Stimulated activated CD8-positive, alpha-beta memory T cell treated with anti-CD3 and anti-CD28 coated beads, Interleukin-4, amount 100 ng/mL, for 48 hours (primary cell): ENCODE measurements at places on chromosomes 4 and X.

DNA sequence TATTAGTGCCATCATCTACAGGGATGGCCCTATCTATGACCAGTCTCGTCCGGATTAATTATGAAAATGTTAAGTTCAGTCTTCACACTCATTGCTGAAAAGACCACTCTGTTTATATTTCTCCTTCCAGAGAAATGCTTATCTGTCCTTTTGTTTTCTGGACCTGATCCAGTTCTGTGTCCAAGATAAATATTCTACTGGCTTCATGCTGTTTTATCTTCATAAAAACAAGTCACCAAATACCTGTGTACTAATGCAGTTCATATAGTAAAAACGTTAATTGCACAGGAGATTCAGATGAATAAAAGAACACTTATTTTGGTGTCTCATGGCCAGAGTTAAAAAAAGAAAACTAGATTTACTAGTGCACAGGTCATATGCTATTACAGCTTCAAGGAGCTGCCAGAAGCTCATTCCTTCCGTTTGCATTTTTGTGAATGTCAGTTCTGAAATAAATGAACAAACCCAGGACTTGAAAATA, 17.3 kb downstream of the FNIP2 start:
- DNase-seq = no peak

- no peak for DNase-seq
These were observed 39.7 kb downstream of the ENPEP start for GRCh38 chr4:110515676-110516075.

GRCh38 chr4:75054078-75054477, 121.2 kb downstream of the PARM1 start:
- no peak for DNase-seq

DNA sequence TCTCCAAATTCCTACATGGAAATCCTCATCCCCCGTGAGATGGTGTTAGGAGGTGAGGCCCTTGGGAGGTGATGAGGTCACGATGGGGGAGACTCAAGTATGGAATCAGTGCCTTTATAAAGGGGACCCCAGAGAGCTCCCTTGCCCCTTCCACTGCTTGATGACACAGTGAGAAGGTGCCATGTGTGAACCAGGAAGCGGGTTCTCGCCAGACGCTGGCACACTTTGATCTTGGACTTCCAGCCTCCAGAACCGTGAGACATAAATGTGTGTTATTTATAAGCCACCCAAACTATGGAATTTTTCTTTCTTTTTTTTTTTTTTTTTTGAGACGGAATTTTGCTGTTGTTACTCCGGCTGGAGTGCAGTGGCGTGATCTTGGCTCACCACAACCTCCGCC, 237.6 kb downstream of the DHRSX start:
- DNase-seq = no peak

GRCh38 chr4:154939851-154940250, 158.8 kb downstream of the RBM46 start:
- no peak for DNase-seq

DNA sequence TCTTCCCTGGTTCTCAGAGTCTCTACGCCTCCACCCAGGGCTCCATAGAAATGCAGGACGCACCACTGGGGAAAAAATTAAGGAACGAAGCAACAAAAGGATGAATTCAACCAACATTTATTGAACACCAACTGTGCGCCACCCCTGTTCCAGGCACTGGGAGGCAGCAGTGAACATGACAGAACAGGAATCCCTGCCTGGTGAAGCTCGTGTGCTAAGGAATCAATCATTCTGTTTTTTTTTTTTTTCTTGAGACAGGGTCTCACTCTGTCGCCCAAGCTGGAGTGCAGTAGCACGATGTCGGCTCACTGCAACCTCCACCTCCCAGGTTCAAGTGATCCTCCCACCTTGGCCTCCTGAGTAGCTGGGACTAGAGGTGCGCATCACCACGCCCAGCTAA, 1.9 kb upstream of the FTSJ1 start:
- no peak for DNase-seq

GRCh38 chrX:10922159-10922558, 189.0 kb upstream of the HCCS start:
- DNase-seq = no peak

- no peak for DNase-seq
These were observed 72.5 kb downstream of the QRFPR start for GRCh38 chr4:121308328-121308663.

GRCh38 chr4:106269711-106270110, 46.3 kb downstream of the TBCK start:
- no peak for DNase-seq

- DNase-seq = no peak
These were observed 70.1 kb downstream of the PRSS12 start for GRCh38 chr4:118282692-118283091.

DNA sequence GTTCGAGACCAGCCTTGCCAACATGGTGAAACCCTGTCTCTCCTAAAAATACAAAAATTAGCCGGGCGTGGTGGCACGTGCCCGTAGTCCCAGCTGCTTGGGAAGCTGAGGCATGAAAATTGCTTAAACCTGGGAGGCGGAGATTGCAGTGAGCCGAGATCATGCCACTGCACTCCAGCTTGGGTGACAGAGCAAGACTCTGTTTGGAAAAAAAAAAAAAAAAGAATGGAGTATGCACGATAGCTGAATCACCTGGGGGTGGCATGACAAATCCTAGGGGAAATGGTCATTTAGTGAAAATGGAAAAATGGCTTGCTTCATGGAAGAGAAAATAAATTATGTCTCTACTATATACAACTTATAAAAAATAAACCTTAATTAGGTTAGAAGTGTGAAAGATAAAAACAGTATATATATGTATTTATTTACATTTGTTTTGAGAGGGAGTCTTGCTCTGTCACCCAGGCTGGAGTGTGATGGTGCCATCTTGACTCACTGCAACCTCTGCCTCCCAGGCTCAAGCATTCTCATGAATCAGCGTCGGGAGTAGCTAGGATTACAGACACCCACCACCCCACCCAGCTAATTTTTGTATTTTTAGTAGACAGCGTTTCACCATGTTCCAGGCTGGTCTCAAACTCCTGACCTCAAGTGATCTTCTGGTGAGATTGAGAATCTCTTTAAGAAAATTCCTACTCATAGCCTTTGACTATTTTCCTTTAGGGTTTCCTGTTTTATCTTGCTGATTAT, 19.3 kb upstream of the ING2 start:
- no peak for DNase-seq

DNA sequence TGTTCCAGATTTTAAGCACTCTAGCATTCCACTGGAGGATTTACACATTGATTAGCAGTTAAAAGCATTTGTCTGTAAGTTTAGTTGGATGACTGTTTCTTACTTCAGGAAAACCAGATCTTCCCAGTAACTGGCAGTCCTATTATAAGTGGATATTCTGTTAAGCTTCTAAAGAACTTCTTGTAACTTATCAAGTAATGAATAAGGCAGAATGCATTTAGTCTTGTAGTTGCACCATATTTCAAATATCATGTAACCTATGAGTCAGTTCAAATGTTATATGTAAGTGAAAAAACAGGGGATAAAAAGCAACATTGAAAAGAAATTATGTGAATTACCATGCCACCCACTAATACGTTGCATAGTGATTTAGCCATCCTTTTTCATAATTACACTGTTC, 30.2 kb upstream of the TENM3 start:
- no peak for DNase-seq

DNA sequence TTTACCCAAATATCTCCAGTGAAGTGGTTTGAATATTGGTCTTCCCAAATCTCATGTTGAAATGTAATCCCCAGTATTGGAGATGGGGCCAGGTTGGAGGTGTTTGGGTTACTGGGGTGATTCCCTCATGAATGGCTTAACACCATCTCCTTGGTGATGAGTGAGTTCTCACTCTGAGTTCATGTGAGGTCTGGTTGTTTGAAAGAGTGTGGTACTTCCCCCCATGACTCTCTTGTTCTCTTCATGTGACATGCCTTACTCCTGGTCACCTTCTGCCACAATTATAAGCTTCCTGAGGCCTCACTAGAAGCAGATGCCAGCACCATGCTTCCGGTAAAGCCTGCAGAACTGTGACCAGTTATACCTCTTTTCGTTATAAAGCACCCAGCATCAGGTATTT, 32.9 kb upstream of the OTUD4 start:
- no peak for DNase-seq

- no peak for DNase-seq
These were observed 86.4 kb upstream of the C4orf50 start for GRCh38 chr4:6104541-6105130.

DNA sequence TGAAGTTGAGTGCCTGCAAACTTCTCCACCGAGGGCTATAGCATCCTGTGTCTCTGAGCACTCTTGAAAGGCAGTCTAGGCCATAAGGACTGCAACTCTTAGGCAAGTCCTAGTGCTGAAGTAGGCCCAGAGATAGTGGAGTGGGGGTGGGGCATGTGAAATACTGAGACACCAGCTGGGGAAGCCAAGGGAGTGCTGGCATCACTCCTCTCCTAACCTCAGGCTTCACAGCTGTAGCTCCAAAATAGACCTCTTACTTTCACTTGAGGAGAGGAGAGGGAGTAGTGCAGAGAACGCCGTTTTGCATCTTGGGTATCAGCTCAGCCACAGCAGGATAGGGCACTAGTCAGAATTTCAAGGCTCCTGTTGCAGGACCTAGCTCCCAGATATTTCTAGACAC, 56.2 kb upstream of the CYSLTR1 start:
- DNase-seq = no peak

DNA sequence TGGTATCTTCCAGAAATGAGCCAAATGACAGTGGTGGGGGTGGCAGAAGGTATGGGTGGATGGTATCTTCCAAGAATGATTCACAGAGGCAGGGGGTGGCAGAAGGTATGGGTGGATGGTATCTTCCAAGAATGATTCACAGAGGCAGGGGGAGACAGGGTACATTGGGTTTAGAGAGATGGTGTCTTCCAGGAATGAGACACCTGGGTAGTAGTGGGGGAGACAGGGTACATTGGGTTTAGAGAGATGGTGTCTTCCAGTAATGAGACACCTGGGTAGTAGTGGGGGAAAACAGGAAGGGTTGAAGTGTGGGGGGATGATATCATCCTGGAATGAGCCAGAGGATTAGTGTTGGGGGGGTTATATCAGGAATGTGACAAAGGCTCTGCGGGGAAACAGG, 62.0 kb downstream of the MAOA start:
- DNase-seq = no peak

DNA sequence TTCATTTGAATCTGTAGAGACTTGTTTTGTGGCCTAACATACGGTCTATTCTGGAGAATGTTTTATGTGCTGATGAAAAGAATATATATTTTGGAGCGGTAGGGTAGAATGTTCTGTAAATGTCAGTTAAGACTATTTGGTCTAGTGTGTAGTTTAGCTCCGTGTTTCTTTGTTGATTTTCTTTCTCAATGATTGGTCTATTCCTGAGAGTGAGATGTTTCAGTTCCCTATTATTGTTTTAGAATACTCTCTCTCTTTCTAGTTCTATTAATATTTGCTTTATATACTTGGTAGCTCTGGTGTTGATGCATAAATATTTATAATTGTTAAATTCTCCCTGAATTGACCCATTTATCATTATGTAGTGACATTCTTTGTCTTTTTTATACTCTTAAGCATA, 236.5 kb downstream of the GLUD2 start:
- no peak for DNase-seq

GRCh38 chrX:22389556-22390179, 117.0 kb downstream of the CBLL2 start:
- no peak for DNase-seq

DNA sequence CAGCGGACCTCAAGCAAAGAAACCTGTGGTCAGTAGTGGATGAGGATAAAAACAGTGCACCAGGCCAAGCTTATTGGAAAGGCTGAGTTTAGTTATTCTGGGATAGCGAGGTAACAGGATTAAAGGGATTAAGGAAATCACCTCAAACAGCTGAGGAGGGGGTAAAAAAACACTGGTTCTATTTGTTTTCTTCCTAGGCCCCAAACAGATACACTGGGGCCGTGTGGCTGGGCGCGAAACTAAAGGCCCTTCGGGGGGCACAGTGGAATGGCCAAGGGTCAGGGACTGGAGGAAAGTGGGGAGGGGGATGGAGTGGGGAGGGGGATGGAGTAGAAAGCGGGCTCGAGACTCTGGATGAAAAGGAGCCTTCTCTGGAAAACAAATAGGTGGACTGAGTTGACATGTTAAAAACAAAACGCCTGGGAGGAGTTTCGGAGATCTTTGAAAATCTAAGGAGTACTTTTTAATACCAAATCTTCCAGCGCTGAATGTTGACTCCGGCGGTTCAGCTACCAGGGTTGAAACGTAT, 2.9 kb downstream of the SOX3 start:
- no peak for DNase-seq

GRCh38 chr4:145154573-145154972, 25.8 kb downstream of the OTUD4 start:
- DNase-seq = no peak

GRCh38 chr4:96262057-96262456, 422.2 kb downstream of the PDHA2 start:
- no peak for DNase-seq

- no peak for DNase-seq
These were observed 56.6 kb upstream of the WDR1 start for GRCh38 chr4:10173037-10173753.

- DNase-seq = no peak
These were observed 513.5 kb upstream of the NR3C2 start for GRCh38 chr4:148955564-148956297.

DNA sequence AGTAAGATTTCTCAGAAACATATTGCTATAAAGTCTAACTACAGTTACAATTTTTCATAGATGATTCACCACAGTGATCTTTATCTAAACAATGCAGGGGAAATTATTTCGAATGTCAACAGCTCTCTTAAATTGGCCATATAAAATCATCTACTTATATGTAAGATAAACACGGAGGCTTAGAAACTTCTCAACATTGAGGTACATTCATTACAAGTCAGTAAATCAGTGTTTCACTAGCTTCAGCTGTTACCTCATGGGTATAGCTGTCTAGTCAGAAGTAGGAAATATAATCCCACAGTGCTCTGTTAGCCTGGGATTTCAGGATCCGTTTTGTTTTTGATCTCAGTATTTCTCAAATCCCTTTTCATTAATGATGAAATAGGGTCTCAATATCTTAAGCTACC, 43.2 kb downstream of the PCDH7 start:
- DNase-seq = no peak

- DNase-seq = no peak
These were observed 222.4 kb downstream of the CCSER1 start for GRCh38 chr4:90349636-90350035.
